ENCODE measurements at places on chromosomes 11 and 22.

DNA sequence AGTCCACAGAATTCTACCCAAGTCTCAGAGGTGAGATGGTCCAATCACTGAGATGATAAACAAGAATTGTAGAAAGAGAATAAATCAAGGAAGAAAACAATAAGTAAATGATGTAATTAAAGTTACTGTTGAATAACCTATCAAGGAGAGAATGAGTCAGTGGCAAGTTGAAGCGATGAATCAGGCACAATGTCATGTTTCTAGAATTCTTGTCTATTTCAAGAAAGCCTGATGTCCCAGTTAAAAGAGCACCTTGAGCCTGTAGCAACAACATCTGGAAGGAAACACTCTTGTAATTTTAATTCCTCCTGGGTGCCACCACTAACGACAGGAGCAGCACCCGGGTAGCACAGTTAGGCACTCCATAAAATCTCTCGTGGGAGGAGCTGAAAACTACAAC, 67.9 kb upstream of the SLC35C1 start:
- no peak for DNase-seq

DNA sequence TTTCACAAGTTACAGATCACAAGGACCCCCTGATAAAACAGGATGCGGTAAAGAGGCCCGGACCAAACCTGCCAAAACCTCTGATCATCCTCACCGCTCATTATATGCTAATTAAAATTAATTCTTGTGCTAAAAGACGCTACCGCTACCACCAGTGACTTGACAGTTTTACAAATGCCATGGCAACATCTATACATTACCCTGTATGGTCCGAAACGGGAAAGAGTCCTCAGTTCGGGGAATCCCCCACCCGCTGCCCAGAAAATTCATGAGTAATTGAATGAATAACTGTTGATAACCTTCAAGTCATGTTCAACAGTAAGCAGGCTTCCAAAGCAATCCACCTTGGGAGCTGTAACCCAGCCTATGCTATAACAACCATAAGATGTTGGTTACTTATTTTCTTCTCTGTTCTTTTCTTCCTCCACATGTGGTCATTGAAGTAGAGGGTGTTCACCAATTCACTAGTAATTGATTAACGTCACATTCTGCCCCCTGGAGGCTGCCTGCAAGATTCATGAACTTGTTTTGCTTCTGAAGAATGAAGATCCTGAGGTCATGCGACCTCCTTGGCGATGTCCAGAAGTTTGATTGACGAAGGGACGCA, 20.6 kb downstream of the APOBEC3H start:
- DNase-seq = peak; percentile 61

DNA sequence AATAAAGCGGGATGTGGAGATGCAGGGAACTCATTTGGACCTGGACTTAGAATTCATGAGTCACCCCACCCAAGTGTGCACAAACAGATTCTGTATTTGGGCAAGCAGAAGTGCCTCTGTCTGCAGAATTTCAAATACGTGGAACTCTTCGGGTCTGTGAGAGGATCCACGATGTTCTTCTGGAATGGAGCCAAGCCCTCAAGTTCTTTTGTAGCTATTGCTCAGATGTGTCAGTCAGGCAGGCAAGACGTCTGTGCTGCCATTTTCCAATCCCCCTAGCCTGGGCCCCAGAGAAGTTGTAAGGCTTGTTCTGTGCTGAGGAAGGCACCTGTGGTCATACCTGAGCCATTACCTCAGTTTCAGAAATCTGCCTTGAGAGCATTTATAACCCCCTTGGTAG, 132.8 kb upstream of the RASSF10 start:
- DNase-seq = no peak

DNA sequence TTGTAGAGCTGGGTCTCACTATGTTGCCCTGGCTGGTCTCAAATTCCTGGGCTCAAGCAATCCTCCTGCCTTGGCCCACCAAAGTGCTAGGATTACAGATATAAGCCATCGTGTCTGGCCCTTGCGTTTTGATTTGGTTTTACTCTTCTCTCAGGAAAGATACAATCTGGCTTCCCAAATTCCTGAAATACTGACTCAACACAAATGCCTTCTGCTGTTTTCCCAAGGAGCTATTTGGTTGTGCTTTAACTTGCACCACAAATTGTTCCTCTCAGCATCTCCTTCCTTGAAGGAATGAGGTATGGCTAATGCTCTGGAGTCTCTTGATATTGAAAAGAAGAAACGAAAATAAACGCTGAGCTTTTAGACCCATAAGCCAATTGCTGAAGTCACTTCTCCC, 110.0 kb upstream of the PAX6 start:
- DNase-seq = no peak

DNA sequence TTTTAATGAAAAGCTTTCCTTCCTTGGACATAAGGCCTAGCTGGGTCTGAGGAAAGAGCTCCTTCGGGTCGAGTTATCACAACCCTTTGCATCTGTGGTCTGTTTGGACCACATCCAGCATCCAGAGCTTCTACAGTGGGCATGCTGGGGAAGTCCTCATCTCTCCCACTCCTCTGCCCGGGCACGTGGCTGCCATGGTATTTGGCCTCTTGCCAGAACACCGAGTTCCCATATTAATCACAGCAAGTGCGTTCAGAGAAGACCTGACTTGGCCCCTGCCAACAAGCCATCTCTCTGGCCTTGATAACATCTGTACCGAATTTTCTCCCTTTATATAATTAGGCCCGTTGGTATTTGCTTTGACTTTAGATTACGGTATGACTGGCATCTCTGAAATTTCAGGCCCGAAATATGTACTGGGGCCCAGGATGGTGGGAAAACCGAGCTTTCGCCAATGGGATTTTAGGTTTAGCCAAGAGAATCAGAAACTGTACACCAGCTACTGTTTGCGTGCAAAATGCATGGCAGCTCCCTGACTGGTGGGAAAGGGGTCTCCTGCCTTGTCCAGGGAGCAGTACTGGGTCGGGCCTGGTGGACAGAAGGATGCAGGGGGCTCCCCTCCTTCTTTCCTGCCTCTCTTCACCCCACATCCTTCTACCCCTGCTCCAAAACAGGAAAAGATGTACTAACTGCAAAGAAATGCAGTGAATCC, 90.0 kb downstream of the MICAL2 start:
- DNase-seq = peak; percentile 46

DNA sequence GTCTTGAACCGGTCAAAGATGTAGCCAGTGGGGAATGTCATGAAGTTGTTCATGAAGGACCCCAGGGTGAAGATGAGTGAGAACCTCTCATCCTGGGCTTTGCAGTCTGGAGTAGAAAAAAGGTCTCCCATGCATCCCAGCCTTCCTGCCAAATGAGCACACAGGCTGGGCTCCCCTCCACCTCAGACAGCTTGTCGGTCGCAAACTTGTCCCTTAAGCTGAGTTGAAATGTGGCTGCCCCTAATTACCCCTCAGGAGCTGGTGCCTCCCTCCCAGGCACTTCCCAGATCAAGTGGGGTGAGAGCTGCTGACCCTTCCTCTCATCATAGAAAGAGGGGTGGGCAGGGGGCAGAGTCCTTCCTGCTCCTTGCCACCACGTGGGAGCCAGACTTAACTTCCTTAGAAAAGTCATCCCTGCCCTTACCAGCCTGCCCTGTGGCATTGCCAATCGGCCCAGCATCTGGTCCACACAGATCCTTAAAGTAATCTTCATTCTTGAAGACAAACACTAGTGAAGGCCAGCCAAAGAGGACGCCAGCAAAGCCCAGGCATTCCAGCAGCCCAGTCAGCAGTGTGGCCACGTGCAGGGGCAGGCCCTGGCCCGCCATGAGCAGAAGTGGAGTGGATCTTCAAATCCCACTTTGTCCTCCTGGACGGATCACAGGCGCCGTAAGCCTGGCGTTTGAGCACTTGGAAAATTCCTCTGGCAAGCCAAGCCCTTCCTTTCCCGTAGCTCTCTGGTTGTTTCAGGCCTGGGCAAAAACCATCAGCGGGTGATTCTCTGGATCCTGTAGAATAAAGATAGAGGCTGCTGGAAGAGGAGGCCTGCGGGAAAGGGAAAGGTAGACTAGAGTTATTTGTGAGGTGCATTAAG, 1.1 kb downstream of the SLC43A3 start:
- peak; percentile 51 for DNase-seq

DNA sequence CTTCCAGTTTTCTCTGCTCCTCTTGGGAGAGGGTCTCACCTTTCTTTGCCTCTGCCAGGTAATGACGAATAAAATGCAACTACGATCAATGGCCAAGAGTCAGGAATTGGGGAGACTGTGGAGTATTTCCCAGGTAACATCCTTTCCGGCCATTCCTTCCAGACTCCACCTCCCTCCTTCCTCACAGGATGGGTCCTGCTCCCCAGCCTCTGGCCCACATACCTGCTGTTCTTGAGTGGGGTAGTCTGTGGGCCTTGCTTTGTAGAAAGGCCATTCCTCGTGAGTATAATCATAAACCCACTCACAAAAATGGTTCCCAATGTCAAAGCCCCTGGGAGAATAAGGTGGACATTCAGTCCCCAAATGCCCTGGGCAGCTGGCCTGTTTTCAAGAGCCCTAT, 1.5 kb upstream of the CPT1B start:
- DNase-seq = no peak

DNA sequence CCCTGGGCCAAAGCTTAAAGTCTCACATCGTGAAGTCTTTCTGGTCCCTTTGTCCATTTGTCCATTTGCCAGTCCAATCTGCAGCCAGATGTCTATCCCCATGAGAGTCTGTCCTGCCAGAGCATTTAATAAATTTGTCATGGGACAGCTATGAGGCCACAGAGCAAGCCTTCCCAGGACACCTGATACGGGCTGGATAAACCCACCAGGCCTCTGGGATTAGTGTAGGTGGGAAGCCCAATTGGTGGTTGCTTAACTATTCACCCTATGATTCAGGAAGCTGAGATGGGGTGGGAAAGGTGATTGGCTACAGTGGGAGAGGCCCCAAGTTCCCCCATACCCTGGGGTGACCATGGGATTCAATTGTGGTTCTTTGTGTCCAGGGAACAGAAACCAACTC, 39.9 kb downstream of the MYEOV start:
- no peak for DNase-seq

- no peak for DNase-seq
Measured at GRCh38 chr11:122159861-122160260, 43.8 kb upstream of the BLID start.

- DNase-seq = no peak
Measured at GRCh38 chr22:38783095-38783615, 10.8 kb downstream of the DNAL4 start.

DNA sequence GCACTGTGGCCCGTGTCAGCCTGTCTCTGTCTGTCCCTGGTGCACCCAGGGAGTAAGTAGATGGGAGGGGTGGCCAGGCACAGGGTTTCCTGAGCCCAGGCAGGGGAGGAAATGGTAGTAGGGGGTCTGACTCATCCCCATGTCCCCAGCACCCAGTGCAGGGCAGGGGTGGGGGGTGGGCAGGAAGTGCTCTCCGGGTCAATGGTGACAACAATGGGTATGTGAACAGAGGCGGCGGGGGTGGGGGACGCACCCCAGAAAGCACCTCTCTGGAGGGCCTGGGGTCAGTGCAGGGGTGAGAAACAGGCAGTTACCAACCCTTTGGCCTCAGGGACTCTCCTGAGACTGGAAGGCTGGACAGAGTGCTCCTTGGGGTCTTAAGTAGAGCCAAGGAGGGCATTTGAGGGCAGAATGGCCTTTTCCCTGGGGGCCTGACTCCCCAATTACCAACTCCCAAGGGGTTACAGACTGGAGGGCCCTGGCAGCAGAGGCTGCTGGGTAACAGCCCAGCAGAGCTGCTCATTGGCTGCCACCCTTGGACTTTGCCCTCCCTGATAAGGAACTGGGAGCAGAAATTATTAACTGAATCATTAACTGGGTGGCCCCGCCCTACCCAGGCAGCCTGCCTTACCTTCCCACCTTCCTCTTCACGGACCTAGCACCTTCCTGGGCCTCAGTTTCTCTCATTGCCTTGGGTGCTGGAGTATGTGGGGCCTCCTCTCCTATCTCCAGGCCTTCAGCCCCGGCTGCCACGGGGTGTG, 4.2 kb downstream of the MYRF start:
- peak; percentile 95 for DNase-seq

GRCh38 chr11:10813945-10814344, 5.2 kb upstream of the EIF4G2 start:
- no peak for DNase-seq

GRCh38 chr11:8287703-8288102, 24.0 kb upstream of the LMO1 start:
- no peak for DNase-seq

DNA sequence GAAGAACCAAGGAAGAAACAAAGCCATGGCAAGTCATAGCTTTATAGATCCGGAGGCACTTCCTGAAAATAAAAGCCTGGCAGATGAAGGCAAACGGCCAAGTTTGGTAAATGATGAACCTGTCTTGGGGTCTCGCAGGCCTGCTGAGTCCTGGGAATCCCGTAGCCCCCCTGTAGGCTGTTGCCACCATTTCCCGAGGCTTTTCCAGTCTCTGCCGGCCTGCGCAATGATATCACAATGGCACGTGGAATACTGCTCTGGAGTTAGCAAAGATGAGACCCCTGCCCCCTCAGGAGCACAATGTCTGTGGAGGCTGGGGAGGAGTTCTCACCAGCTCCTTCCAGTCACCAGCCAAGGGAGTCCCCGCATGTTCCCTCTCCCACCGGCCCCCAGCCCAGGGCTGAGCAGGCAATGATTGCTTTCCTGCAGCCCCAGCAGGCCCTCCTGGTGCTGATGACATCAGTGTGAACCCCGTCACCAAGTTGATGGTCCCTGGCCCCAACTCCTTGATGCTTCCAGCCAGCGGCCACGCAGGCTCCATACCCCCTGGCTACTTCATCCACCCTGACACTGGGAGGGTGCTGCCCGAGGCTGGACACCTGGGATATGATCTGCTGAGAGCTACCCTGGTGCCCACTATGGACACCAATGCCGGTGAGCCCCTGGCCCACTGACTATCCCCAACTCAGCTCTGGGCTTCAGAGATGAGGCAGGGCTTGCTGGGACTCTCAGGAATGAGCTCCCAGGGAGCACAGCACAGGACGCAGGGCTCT, 55.9 kb downstream of the BTG4 start:
- DNase-seq = no peak

DNA sequence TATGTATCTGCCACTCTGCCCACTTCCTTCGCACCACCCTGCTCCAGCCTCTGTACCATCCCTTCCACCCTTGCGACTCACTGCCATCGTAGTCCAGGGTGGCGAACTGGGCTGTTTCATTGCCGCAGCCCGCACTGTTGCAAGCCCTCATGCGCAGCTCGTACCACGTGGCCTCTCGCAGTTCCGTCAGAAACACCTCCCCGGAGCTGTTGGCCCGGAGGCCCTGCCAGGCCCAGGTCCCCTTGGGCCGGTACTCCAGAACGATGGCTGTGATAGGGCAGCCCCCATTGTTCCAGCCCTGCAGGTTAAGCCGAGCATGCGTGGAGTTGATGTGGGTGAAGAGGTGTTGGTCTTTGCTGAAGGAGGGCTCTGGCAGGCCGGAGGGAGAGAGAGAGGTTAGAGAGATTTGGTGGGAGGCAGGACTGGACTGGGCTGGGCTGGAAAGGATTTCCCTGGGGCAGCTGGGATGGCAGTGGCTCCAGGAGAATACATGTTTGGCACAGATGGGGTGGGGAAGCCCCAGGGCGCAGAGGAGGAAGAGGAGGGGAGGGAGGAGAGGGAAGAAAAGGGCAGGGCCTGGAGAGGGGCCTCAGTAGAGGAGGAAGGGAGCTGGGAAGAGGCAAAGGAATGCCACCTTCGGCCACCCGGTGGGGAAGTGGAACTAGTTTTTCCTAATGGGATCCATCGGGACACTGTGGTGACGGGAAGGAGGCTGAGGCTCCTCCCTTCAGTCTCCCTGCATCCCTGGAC, 109.6 kb downstream of the CEP164 start:
- no peak for DNase-seq
